ENCODE measurements at places on chromosomes 7 and 10.

- DNase-seq: peak; percentile 38
Observed at GRCh38 chr7:5218564-5219360, 28.7 kb downstream of the WIPI2 start.

DNA sequence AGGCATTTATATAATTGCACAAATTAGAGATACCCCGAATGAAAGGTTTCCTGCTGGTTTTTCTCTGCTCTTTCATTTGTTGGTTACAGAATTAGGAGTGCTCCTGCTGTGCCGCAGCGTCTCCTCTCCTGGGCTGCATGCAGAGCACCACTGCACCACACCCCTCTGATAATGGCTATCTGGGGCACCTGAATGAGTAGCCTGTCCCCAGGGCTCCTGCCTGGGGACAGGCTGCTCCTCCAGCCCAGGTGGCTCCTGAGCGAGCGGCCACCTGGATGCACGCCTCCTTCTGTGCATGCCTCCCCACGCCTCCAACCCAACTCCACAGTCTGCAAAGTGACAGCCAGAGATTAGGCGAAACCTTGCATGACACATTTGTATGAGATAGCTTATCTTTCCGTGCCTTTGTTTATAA, 242.6 kb upstream of the FZD8 start:
- no peak for DNase-seq

GRCh38 chr7:103576641-103577040, 130.6 kb upstream of the SLC26A5 start:
- no peak for DNase-seq

DNA sequence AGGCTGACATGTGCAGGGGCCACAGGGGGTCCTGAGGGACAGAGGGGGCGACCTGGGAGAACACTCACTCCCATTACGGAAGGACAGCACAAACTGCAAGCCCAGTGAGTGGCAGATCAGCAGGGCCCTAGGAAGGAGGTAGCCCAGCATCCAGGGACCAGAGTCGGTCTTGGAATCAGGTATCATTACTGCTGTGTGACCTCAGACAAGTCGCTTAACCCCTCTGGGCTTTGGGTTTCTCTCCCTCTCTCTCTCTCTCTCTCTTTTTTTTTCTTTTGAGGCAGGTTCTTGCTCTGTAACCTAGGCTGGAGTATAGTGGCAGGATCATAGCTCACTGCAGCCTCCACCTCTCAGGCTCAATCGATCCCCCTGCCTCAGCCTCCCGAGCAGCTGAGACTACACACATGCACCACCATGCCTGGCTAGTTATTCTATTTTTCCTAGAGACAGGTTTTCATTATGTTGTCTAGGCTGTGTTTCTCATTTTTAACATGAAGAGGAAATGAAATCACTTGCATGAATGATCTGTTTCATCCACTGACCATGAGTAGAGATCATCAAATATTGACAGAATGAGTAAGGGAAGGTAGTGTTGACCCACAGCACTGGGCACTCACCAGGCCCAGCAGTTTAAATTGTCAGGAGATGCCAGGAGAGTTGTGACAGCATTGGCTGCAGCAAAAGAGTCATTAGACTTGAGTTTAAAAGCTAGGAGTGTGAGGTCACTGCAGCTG, 49.4 kb downstream of the BUB3 start:
- no peak for DNase-seq

DNA sequence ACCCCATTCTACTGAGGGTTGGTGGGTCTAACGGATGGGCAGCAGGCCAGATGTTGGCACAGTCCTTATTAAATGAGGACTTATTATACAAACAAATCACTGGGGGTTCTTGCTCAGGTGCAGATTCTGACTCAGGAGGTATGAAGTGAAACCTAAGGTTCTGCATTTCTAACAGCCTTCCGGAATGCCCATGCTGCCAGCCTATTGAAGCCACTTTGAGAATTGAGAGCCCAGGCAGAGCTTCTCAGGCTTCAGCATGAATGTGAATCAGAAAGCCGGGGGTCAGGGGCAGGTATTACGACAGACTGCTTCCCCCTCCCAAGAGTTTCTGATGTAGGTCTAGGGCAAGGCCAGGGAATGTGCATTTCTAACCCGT, 34.1 kb upstream of the NPFFR1 start:
- DNase-seq: no peak

GRCh38 chr10:71339796-71340589, 20.9 kb downstream of the SLC29A3 start:
- DNase-seq: no peak

DNA sequence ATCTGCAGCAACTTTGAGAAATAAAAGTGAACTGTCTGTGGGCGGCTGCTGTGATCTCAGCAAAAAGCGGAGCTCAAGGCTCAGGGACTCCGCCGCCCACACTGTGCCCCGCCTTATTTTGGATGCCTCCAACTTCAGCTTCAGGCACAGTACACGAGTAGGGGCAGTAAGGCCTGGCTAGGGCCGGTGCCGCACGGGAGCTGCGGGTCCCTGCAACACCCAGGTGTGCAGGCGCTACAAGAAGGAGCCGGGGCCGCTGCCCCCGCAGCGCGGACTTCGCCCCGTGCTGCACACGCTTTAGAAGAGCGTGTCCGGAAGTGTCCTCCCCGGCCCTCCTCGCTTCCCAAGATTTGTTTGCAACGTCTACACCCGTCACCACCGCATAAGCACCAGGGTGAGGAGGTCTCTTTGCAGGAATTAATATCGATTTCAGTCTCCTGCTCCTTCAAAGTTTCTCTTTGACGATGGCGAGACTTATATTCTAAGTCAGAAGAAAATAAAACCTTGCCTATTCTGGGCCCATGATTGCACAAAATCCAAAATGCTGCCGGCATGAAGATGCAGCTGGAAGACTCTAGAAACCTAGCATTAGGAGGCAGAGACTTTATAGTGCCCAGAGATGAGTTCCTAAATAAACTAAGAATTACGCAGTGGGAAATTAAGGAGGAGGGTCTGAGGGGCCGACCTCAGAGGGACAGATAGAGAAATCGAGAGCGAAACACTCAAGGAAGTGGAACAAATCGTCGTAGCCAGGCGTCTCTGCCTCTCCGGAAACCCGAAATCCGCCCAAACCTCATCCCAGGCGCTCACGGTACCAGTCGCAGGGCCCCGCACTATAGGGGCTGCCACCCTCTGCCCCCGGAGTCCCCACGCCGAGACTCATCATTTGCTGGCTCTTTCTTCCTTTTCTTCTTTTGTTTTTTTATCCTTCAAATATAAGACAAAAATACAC, 6.4 kb downstream of the VAX1 start:
- DNase-seq: no peak

DNA sequence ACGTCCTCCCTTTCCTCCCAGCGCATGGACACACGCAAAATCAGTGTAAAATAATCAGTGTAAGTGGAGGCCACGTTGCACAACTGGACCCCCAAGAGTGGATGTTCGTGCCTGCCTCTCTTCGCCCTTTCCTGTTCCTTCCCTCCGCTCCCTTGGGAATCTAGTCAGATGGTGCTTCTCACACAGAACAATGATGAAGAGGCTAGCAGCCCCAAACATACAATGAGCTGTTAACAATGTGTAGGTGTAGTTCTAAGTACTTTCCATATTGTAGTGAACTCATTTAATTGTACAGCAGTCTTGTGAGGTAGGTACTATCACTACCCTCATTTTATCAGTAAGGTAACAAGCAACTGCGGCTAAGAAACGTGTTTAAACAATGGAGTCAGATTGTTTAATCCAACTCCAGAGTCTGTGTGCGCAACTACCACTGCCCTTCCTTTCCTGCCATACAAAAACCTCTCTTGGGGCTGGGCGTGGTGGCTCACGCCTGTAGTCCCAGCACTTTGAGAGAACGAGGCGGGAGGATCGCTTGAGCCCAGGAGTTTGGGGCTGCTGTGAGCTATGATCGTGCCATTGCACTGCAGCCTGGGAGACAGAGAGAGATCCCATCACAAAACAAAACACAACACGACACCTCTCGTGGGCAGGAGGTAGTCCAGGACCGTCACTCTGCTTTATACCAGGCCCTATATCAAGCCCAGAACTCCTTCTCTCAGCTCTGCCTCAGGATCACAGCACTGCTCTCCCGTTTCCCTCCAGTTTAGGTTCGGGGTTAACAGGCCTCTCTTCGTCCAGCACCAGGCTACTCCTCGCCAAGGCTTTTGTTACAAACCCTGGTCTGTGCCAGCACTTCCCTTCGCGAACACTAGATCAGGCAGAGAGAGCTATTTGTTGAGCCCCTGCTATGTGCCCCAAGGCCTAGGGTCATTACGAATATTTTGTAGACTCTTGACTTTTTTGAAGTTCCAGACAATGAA, 1.1 kb downstream of the FKBP9 start:
- no peak for DNase-seq

DNA sequence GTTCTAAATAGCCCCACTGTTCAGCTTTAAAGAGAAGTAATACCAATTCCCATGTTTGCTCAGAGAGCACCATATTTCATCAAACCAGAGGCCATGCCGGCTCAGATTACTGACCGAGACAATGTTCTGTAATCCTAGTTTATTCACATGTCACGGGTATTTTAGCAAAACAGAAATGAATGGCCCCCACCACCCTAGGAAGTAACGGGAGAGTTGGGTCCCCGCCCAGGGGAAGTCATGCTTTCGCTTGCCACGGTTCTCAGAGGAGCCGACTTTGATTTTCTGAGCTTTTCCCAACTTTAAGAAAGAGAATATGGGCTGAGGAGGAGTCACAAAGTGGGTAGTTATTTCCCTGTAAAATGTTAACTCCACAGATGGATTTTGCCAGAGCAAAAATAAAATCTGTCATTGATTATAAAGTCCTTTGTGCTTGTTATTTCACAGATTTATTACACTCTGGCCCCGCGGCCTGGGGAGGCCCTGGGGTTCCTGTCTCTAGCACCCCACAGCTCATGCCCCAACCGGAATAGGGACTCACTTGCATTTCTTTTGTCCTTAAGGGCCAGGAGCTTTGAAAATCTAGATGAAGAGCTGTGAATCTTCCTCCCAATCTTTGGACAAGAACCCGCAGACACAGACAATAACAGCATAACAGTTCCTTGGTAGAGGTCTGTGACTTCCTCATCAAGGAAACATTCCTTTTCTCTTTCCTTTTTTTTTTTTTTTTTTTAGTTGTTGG, 3.7 kb upstream of the GDF10 start:
- DNase-seq: no peak

- no peak for DNase-seq
Observed at GRCh38 chr10:91077549-91078071, 142.9 kb upstream of the PCGF5 start.

GRCh38 chr7:142383841-142384492, 126.1 kb upstream of the PRSS58 start:
- peak; percentile 39 for DNase-seq

GRCh38 chr7:2698581-2699288, 10.7 kb downstream of the AMZ1 start:
- DNase-seq: peak; percentile 72

GRCh38 chr7:1975581-1975980, 257.2 kb downstream of the MAD1L1 start:
- no peak for DNase-seq

- DNase-seq: no peak
Observed at GRCh38 chr10:59695637-59696036, 14.0 kb downstream of the SLC16A9 start.

GRCh38 chr10:123530166-123530870, 135.8 kb upstream of the GPR26 start:
- DNase-seq: no peak

- DNase-seq: no peak
Observed at GRCh38 chr10:101405001-101405400, 51.0 kb downstream of the BTRC start.

DNA sequence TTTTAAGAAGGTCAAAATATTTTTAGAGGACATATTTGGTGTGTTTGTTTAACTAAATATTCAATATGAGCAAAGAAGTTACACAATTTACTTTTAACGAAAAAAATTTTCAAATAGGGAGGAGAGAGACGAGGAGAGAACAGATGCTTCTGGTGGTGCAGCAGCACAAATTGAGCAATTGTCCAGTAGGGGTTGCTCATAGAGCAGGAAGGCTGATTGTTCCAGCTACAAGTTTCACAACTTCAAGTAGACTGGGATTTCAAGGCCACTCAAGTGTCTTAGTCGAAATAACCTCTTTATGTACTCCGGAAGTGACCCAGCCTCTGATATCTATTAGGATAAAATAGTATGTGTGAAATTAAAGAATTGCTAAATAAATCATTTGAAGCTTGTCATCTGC, 197.9 kb downstream of the HDAC9 start:
- no peak for DNase-seq

DNA sequence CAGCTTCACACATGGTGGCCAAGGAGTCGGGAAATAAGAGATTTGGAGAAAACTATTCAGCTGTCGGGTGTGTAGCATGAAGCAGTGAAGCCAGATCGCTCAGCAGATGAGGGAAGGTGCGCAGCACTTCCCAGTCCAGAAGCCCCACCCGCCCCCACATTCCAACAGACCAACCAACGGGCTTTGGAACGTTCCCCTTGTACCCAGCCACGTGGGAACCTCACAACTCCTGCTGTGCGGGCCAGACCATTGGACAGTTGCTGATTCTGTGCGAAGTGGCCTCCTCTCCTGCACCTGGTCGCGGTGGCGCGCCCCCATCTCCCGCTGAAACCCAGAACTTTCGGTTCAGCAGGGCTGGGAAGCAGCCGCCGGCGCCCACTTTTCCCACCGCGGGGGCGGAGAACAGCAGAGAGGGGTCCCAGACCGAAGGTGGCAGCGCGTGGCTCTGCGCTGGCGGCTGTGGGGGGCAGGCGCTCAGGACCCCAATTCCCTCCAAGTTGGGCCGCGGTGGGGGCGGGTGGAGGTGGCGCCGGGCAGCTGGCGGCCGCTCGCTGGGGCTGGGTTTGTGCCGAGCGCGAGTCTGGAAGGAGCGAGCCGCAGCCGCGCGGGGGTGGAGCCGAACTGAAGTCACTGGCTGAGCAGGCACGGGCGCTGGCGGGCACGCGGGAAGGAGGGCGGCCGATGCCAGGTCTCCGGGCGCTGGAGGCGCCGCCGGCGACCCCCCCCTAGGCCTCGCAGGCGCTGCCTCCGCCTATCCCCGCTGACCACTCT, 1301.5 kb upstream of the SORCS1 start:
- DNase-seq: no peak

DNA sequence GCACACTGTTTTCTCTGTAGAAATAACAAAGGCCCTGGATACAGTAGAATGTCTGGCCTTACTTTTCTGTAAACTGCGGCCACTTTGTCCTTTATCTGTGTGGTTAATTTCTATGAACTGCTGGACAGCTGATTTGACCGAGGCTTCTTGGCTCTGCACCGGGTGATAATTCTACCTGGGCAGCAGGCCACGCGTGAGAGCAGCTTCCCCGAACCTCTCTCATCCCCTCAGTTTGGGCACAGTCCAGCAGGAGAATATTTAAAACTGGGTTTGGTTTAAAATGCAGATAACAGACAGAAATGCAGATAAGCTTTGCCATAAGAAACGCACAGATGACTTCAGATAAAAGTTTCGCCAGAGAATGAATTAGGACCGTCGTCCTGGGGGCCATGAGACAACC, 81.0 kb downstream of the CELF2 start:
- DNase-seq: no peak

- no peak for DNase-seq
Observed at GRCh38 chr10:111972109-111972508, 211.5 kb downstream of the GPAM start.
